ENCODE measurements at places on chromosomes 4 and X.

DNA sequence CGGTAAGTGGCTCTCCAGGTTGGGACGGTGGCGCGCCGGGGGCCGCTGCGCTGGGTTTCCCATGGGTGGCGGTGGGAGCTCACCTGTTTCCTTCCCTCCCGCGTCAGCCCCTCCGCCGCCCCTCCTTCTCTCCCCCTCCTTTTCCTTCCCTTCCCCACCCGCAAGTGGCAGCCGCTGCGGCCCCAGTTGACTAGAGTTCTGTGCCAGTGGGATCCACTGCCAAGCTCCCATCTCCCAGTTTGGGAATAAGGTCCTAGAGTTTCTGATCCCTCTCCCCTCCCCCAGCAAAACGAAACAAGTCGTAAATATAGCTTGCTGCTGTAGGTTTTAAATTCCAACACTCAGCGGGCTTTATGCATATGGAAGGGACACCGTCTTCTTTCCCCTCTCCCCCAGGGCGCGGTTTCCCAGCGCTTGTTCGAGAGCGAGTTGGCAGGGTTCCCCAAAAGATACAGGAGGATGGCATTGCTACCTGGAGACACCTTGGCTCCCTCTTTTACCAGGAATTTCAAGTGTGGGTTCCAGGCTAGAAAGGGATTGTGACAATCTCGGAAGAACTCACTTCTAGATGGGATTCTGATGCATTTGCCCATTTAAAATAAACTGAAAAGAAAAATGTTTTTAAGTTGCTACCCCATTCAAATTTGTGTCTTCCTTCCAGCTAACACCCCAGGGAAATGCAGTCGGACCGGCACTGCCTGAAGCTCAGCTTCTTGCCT is 1.2 kb downstream of the TLL1 start:
- no peak for DNase-seq

DNA sequence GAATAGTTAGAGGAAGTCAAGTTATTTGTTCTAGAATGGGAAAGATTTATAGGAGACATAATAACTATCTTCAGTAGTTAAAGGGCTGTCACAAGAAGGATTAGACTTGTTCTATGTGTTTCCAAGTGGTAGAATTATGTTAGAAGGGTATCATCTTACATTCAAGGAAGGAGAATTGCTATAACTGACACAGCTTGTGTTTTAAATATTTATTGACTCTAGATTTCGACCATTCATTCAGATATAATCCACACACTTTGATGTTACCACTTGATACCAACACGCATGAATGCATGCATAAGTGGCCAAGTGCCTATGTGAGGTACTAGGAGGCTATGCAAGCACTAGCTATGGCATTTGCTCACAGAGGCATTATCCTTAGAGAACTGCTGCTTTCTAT is 122.7 kb downstream of the CCNB3 start:
- no peak for DNase-seq

DNA sequence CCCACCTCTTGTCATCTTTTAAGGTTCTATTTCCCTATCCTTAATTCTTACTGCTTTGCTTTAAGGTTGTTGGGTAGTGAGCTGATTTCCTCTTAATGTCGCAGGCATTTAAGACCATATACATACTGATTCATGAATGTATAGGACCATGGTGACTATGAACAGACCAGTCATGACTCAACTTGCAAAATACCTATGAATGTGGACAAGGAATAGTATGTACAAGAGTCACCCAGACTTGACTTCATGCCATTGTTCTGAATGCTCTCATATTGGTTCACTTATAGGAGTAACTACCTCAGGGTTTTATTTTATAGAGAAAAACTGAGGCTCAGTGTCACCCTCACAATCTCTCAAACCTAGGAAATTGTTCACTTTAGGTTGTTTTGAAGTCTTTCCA is 44.3 kb downstream of the CCNG2 start:
- no peak for DNase-seq

- DNase-seq, result no peak
These were observed 305.7 kb upstream of the SLIT2 start for GRCh38 chr4:19945979-19946380.

GRCh38 chr4:142402156-142402555 is 443.9 kb downstream of the INPP4B start:
- no peak for DNase-seq

DNA sequence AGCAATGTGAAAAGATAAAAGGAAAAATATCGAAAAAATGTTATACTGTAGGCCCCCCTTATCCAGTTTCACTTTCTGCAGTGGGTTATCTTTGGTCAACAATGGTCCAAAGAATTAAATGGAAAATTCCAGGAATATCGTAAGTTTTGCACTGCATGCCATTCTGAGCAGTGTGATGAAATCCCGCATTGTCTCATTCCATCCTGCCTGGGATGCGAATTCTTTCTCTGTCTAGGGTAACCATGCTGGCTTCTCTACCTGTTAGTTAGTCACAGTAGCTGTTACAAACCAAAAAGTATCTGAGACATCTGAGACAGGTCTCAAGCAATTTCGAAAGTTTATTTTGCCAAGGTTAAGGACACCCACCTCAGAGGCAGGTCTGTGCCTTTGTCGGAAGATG is 170.3 kb downstream of the COX18 start:
- DNase-seq, result no peak

- DNase-seq, result no peak
These were observed 8.1 kb downstream of the TCEAL3 start for GRCh38 chrX:103615781-103616371.

Data from left ventricle myocardium superior (tissue), 1 donor.